ENCODE measurements at places on chromosomes 3 and 15. TPM values are rescaled to one million over a fixed set of nuclear protein-coding genes. Genes with fewer than 3 reads are reported as not detected.

The SKOR1 gene
- total RNA-seq: 0.24 TPM

The PRR20G gene
- not detected for total RNA-seq

The C3orf49 gene
- total RNA-seq: not detected

The GLDN gene
- total RNA-seq: 20.6 TPM

The SMAD6 gene
- 50.2 TPM for total RNA-seq

The BUB1B gene
- 0.43 TPM for total RNA-seq

GRCh38 chr3:194607592-194608389 is 25.4 kb downstream of the TMEM44 start:
- DNase-seq: no peak

GRCh38 chr3:32421991-32422859 is 30.6 kb downstream of the CMTM7 start:
- peak; percentile 90 for DNase-seq

DNA sequence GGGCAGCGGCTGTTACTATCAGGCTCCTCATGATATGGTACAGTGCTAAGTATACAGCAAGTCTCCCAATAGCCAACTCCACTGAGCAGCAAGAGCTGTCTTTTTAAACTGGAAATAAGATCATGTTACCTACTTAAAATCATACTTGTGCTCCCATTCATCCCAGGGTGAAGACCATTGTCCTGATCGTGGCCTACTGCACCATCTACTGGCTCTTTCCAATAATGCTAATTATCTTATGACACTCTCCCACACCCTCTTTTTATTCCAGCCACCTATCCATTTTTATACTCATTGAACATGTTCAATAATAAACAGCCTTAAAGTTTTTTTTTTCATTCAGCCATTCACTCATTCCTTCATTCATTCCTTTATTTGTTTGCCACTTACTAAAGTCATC is 117.7 kb downstream of the GBE1 start:
- DNase-seq: no peak

DNA sequence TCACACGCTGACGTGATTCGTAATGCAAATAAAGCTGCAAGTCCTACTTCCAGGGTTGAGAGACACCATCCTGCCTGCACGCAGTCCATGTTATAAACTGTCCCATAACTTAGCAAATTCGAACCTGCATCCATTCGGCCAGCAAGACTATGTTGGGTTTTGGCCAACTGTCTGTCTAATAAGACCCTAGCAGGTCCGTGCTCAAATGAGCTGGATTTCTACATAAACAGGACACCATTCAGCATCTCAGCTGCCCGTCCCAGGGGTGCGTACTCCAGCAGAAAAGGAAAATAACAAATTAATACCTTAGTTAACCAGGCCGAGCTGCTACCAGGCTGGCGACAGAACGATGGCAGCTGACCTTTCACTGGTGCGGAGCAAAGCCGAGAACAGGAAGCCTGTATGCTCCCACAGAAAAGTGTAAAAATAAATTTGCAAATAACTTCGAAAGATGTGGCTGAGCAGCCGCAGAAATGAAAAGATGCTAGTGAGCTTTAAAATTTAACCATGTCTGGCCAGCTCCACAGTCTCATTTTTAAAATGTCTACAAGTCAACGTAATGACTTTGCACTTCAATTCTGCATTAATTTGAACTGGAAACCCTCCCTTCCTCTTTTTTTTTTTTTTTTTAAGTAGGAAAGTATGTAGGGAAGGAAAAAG is 97.1 kb upstream of the SNRPA1 start:
- DNase-seq: peak; percentile 56

DNA sequence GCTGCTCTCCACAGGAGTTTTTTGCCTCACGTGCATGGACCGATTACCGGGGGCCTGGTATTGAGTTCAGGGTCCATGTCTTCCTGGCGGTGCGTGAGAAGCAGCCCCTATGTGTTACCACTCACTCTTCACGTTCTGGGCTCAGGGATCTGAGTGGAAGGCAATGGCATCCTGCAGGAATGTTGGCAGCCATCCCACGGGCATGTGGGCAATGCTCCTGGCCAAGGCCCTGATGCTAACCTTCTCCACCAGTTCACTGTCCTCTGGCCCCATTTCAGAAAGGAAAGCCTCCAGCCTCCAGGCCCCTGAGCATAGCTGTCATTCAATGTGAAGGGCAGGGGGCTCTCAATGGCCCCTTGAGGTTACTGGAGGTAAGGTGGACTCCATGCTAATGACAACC is 43.0 kb upstream of the KY start:
- DNase-seq: no peak

- no peak for DNase-seq
Observed at GRCh38 chr3:98877132-98877531, 24.4 kb downstream of the DCBLD2 start.

GRCh38 chr3:5057272-5057671 is 64.8 kb upstream of the ARL8B start:
- DNase-seq: no peak

GRCh38 chr3:22377421-22377820 is 626.4 kb upstream of the ZNF385D start:
- no peak for DNase-seq

- peak; percentile 88 for DNase-seq
Observed at GRCh38 chr15:74768771-74769342, 13.0 kb upstream of the CSK start.

- no peak for DNase-seq
Observed at GRCh38 chr15:47296881-47297280, 420.4 kb upstream of the SEMA6D start.

Data from cardiac septum (tissue), 1 donor.